IPS DF 19.7 (cell line): ENCODE measurements at places on chromosomes 7 and 10.

DNA sequence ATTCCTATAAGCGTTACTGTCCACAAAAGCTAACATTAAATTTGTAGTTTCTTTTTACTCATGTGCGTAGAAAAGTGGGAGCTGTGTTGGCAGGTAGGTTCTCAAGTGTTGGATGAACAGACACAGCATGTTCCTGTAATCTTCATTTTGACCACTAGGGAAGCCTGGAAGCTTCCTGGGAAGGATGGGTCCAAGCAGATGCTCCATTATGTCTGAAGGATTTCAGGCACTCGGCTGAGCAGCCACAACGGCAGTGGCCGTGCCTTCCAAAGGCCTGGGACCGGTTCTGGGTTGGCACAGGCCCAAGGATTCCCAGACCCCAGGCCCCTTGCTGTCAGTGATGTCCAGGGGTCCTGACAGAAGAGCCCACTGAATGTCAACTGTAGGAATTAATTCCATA, 386.3 kb downstream of the TNS3 start:
- no peak for DNase-seq

DNA sequence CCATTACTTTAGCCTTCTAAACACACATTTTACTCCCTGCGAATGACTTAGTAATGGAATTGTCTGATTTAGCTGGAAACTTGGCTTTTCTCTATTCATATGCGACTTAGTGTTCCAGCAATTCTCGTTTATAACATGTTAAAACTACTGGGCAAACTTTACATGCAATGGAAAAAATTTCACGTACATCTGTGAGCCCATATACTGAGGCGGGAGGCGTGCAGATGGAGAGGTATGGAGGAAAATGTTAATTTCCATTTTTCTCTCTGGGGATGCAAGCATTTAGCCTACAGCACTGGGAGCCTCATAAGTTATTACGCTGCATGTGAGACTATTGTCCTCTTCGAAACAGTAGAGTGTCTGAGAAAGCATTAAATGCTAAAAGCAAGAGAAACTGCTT, 591.5 kb upstream of the ANKRD30A start:
- DNase-seq, result no peak

GRCh38 chr7:100035876-100036275, 13.7 kb upstream of the ZSCAN21 start:
- no peak for DNase-seq

DNA sequence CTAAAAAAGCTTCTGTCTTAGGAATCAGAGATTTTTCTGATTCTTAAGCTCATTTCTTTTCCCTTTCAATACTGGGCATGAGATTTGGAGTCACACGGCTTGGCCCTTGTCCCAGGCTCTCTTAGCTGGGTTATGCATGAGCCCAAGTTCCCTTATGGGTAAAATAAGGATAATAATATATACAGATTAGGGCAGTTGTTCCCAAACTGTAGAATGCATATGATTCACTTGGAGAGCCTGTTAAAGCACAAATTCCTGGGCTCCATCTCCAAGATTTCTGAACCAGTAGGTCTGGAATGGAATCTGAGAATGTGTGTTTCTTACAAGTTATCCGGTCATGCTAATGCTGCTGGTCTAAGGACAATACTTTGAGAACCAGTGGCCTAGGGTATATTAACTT, 154.0 kb downstream of the REEP3 start:
- no peak for DNase-seq

DNA sequence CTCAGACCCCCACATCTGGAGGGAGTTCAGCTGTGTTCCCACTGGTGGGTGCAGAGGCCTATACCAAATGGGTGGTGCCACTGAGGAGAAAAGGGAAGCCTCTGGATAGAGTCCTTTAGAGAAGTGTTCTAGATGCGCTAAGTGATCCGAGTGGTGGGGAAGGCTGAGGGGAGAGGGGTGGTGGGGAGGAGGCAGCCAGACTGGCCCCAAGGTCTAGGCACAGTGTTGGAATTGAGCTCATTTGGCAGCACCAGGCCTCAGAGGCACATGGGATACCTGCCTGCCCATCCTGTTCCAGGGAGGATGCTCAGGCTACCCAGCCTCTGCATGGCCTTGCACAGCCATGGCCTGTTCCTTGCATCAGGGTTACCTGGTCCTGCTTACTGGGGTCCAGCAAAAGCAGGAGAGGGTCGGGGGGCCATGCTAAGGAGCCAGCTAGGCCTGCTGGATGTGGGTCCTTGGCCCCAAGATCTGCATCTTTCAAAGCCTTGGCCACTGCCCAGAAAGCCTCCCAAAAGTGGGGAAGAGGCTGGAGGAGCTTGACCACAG, 99.6 kb downstream of the NEURL1 start:
- DNase-seq, result no peak

DNA sequence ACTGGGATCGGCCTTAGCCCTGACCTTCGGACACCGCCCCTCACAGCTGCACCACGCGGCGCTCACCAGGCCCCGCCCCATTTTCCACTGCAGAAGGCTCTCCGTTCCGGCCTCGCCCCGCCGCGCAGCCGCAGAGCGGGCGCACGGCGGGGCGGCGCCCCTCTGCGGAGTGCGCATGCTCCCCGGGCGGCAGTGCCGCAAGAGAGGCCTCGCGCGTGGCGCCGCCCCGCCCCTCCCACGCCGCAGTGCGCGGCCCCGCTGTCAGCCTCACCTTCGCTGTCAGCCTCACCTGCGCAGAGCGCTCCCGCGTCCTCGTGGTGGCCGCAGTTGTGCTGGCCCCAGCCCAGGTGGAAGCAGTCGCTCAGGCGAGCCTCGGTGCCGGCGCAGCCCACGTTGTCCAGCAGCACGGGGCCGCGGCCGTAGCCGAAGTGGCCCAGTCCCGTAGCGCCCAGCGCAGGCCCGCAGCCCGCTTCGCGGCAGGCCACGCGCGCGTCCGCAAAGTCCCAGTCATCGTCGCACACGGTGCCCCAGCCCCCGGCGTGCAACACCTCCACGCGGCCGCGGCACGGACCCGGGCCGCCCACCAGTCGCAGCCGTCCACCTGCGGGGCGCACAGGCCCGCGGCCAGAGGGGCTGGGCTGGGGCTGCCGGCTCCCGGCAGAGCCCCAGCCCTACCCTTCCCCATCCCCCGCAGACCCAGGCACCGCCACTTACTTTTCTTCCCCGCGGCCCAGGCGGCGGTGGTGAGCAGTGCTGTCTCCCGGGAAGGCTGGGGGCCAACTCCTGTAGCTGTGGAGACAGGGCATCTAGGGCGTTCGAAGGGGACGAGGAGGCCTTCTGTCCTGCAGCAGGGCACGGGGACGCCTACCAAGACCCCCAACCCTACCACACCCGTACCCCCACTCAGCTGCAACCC, 16.1 kb downstream of the SSC4D start:
- no peak for DNase-seq

DNA sequence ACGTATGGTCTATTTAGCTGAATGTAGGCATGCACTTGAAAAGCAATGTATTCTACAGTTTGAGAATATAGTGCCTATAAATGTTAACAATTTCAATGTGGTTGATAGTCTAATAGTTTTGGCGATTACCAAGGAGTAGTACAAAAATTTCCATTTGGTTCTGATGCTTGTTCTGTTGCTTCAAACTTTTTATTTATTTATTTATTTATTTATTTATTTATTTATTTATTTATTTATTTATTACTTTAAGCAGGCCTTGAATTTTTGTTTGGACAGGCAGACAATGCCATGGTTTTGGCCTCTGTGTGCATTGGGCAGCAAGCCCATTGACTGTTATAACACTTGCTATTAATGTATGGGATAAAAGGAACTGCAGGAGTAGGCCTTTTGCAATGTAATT, 36.5 kb upstream of the MALRD1 start:
- no peak for DNase-seq
